Activated T-cell treated with anti-CD3 and anti-CD28 coated beads, Interleukin-2, amount 50 U/mL, for 24 hours (primary cell): ENCODE measurements at places on chromosomes 1 and 21.
A peak's percentile ranks its signal among the peaks of the same experiment; 100 is the strongest.

- H3K4me3 ChIP-seq: no peak overlapping the region
- DNase-seq: no peak
- no peaks in the 10 kb centered on the region for H3K27me3 ChIP-seq
- H3K36me3 ChIP-seq: no peaks in the 10 kb centered on the region
- no peak overlapping the region for H3K27ac ChIP-seq
- peaks cover 1% of the 10 kb centered on the region for H3K4me1 ChIP-seq
Measured at GRCh38 chr1:205967554-205968335, 24.5 kb upstream of the SLC26A9 start.

DNA sequence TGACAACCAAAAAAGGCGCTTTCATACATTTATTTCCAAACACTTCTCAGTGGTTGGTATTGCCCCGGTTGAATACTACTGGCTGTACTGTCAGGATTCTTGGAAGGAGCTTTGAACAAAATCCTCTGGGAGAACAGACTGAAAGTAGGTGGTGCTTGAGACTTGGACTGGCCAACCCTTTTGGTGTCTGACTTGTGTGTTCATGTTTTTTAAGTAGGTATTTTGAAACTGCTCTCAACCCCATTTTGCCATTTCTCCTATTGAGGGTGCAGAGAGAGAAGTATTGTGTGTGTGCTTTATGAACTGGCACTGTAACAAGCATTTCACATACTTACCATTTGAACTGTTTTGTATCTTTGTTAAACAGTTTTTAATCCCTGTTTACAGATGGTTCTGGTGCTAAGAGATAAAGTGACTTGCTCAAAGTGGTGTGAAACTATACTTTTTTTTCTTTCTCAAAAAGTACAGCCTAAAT is 21.2 kb downstream of the ARID1A start:
- DNase-seq: no peak
- H3K4me3 ChIP-seq: no peak overlapping the region
- peaks cover 89% of the 10 kb centered on the region for H3K4me1 ChIP-seq

- peak; percentile 89 for DNase-seq
- H3K4me1 ChIP-seq: peaks cover 52% of the 10 kb centered on the region
- peaks cover 19% of the 10 kb centered on the region for H3K36me3 ChIP-seq
- no peaks in the 10 kb centered on the region for H3K27me3 ChIP-seq
- H3K27ac ChIP-seq: peak within 1 kb of the TSS; percentile 96
Measured at GRCh38 chr1:108661030-108661609, at the start of gene HENMT1. HENMT1 (minus strand) TSS chr1:108661093; CDS start chr1:108659884, 1,209 bp downstream.

GRCh38 chr1:184656221-184656620 is 98.4 kb downstream of the EDEM3 start:
- no peak overlapping the region for H3K27ac ChIP-seq
- H3K27me3 ChIP-seq: peaks cover 11% of the 10 kb centered on the region
- no peak overlapping the region for H3K4me3 ChIP-seq
- H3K36me3 ChIP-seq: no peaks in the 10 kb centered on the region
- no peaks in the 10 kb centered on the region for H3K4me1 ChIP-seq

DNA sequence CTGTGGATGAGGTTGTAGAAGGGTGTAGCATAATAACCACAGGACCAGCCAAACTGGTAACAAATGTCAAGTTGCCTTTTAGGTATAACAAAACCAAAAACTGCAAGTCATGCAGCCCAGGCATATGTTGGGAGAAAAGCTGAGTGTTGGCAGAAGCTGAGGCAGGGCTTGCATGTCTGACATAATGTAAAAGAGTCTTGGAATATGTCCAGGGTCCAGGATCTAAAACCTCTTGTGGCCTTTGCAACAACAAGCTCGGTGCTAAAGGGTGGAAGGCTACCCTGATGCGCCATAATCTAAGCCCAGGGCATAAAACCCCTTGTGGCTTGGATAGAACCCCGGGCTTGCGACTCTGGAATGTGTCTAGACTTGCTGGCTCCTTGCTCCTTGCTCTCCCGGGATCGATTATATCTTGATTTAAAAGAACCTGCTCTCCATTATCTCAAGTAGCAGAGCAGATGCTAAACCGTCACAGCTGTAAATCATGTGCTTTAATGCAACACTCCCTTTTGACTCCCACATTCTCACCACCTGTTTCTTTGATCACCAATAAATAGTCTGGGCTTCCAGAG is 26.5 kb upstream of the SLC35A3 start:
- DNase-seq: no peak
- no peaks in the 10 kb centered on the region for H3K27me3 ChIP-seq
- no peaks in the 10 kb centered on the region for H3K4me1 ChIP-seq

DNA sequence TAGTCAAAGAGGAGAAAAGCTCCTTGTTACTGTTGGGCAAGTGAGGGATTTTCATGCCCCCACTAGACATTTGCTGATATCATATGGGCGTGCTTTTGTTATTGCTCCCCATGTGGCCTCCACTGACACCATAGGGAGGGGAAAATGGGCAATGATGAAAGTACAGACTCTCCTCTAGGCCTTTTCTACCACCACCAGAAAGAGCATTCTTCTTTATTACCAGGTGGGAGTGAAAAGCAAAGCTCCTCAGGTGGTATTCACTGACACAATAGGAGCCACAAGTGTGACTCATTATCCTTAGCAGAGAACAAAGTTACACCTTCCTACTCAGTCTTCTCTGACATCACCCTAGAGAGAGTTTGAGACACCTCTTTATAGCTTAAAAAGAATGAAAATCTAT is 667.1 kb downstream of the LTN1 start:
- no peak overlapping the region for H3K4me3 ChIP-seq
- no peaks in the 10 kb centered on the region for H3K4me1 ChIP-seq
- no peaks in the 10 kb centered on the region for H3K27me3 ChIP-seq
- H3K27ac ChIP-seq: no peak overlapping the region
- no peak for DNase-seq
- H3K36me3 ChIP-seq: no peaks in the 10 kb centered on the region

- no peaks in the 10 kb centered on the region for H3K27me3 ChIP-seq
- H3K27ac ChIP-seq: peak overlapping the region; percentile 84
- H3K36me3 ChIP-seq: peaks cover 75% of the 10 kb centered on the region
- H3K4me1 ChIP-seq: peaks cover 84% of the 10 kb centered on the region
- no peak for DNase-seq
Measured at GRCh38 chr21:31335957-31336738, 7.9 kb downstream of the TIAM1 start.

DNA sequence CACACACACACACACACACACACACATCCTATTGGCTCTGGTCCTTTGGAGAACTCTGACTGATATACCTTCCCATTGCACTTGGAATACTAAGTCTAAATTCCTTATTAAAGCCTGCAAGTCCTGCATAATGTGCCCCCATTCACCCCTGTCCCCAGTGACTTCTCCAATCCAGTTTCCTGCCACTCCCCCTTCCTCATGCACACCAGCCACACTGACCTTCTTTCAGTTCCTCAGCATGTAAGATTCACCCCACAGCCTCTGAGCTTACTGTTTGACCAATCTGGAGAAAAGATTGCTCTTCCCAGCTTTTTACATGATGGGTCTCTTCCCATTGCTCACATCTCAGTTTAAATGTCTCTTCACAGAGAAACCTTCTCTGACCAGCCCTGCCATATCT is 146.6 kb downstream of the TBX15 start:
- H3K4me1 ChIP-seq: no peaks in the 10 kb centered on the region
- no peak overlapping the region for H3K27ac ChIP-seq
- H3K4me3 ChIP-seq: no peak overlapping the region

DNA sequence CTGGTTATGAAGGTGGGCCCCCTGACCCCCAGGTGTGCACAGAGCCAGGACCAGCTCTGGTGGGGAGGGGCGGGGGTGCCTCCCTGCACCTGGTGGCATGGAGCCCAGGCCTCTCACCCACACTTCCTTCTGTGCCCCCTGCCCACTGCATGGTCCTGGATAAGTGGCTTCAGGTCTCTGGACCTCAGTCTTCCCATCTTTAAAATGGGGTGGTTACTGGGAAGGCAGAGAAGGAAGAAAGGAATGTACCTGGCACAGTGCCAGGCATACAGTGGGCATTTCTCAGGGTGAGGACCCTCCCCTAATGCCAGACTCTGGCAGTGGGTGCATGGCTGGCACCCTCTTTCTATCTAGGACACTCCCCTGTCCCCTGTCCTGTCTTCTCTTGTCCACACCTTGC is 7.5 kb downstream of the CLCNKA start:
- peaks cover 2% of the 10 kb centered on the region for H3K4me1 ChIP-seq
- H3K36me3 ChIP-seq: no peaks in the 10 kb centered on the region
- peaks cover 32% of the 10 kb centered on the region for H3K27me3 ChIP-seq

DNA sequence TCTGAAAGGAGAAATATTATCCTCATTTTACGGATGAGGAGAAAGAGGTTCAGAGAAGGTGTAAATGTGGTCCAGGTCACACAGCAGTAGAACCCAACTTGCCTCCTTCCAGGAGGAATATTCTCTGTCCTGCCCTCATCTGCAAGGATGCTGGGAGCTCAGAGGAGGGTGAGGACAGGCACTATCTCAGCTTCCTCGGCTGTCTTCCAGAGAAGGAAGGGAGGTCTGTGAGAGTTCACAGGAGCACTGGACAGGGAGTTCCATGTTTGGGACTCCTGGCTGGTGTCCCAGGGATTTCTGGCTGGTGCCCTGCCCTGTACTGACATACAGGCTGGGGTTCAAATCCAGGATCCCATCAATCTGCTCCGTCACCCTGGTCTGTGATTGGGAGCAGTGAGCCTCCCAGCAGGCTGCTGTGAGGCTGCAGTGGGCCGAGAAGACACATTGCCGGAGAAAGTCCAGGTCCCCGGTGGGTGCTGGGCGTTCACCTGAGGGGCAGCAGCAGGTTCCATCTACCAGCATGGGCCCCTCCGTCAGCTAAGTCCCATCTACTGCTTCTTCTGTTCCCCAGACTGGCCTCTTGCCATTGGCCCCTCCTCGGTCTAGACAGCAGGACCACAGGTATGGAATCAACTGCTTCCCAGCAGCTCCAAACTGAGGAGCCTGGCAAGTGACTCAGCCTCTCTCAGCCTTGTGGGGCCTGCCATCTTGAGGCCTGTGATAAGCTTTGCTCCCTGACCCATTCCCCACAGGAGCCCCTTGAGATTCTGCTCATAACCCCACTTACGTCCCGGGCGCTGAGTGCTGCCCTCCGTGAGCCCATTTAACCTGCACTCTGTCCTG is 8.5 kb upstream of the BSND start:
- no peak overlapping the region for H3K27ac ChIP-seq
- no peak for DNase-seq
- no peaks in the 10 kb centered on the region for H3K36me3 ChIP-seq
- peaks cover 7% of the 10 kb centered on the region for H3K27me3 ChIP-seq
- no peak overlapping the region for H3K4me3 ChIP-seq

DNA sequence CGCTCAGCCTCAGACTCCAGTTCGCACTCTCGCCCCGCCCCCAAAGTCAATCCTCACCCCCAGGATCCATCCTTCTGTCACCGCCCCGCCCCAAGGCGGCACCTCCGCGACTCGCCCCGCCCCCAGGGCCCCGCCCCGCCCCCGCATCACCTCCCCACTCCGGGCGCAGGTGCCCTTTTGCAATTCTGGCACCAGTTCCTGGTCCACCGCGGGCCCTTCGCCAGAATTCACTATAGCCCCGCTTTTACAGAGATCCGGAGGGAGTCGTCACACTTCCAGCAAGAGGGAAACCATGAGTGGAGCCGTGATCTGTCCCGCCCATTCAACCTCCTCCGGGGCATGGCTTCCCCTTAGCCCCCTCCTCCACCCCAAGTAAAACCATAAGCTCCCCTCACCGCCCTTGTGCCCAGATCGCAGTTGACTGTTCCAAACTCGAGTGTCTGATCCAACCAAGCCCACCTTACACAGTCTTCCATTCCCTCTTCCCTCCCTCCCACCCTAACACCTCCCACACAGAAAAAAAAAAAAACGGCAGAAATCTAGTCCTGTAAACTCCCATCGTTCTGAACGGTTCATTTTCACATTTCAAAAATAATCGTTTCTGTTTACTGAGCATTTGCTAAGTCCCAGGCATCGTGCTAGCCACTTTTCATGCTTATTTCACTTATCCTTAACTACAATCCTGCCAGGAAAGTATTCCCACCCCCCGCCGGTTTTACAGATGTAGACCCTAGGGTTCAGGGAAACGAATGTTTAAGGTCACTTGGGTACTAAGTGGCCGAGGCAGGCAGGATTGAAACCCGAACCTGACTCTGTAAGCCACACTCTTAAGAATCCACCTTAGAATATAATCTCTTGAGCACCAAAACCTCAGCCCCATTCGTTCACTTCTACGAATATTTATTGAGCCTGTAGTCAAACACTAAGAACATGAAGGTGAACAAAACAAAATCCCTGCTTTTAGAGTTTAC is 1.3 kb upstream of the DNAJC16 start:
- H3K36me3 ChIP-seq: peaks cover 7% of the 10 kb centered on the region
- H3K27me3 ChIP-seq: no peaks in the 10 kb centered on the region
- peak overlapping the region; percentile 100 for H3K27ac ChIP-seq
- peak overlapping the region; percentile 91 for H3K4me3 ChIP-seq
- H3K4me1 ChIP-seq: peaks cover 56% of the 10 kb centered on the region
- no peak for DNase-seq
